ENCODE measurements at places on chromosomes 6 and 20. TPM values are rescaled to one million over a fixed set of nuclear protein-coding genes. Genes with fewer than 3 reads are reported as not detected.

Gene SLC17A1
- not detected for total RNA-seq

Gene FKBP1C
- total RNA-seq: 0.20 TPM

Gene ADGB
- total RNA-seq: 0.99 TPM

Gene BPIFB1
- total RNA-seq: 0.28 TPM

Gene CCDC170
- total RNA-seq: 3.2 TPM

Gene PREP
- total RNA-seq: 33.6 TPM

Gene UBE2C
- 31.7 TPM for total RNA-seq

Gene C6orf15
- not detected for total RNA-seq

Gene HEY2
- total RNA-seq: 16.0 TPM

Gene STMN3
- 142 TPM for total RNA-seq

Gene RAB44
- 0.06 TPM for total RNA-seq

Gene WFDC5
- not detected for total RNA-seq

Gene EEF1A1
- total RNA-seq: 11,648 TPM

Gene PPP1R16B
- total RNA-seq: 22.0 TPM

Gene CASS4
- 1.5 TPM for total RNA-seq

Gene SIRPD
- total RNA-seq: not detected

Gene TAGAP
- total RNA-seq: 3.3 TPM

Gene NKAIN4
- total RNA-seq: 38.7 TPM

Gene TTLL9
- 12.1 TPM for total RNA-seq

Gene GMPR
- total RNA-seq: 39.4 TPM

Gene SLC35A1
- 34.7 TPM for total RNA-seq

Gene DNAJC5
- total RNA-seq: 80.6 TPM

Gene SLC22A1
- total RNA-seq: 1.2 TPM

Gene DEFB132
- total RNA-seq: not detected

Gene GLP1R
- 0.61 TPM for total RNA-seq

Gene SIRPG
- not detected for total RNA-seq

Gene PRL
- total RNA-seq: 0.11 TPM

Gene ATP6V1G2
- 63.3 TPM for total RNA-seq

Gene DACT2
- 11.7 TPM for total RNA-seq

Gene UNC5CL
- total RNA-seq: 0.20 TPM

Gene PLN
- 3.3 TPM for total RNA-seq

Gene MEI4
- 1.6 TPM for total RNA-seq

Gene LINC00237
- total RNA-seq: 6.5 TPM

Gene SRC
- 25.0 TPM for total RNA-seq

Gene AVP
- total RNA-seq: not detected

Gene TCP11
- 0.30 TPM for total RNA-seq

Gene DEFB124
- total RNA-seq: not detected

Gene TFAP2C
- 0.50 TPM for total RNA-seq

Gene SYNDIG1
- total RNA-seq: 23.9 TPM

Gene FAM217A
- total RNA-seq: not detected

Gene MROH8
- total RNA-seq: 4.8 TPM

Gene CDH4
- total RNA-seq: 5.8 TPM

Gene FAM217B
- 11.9 TPM for total RNA-seq

Gene MDFI
- total RNA-seq: 155 TPM

Gene ESF1
- total RNA-seq: 19.4 TPM

Gene SLA2
- 0.39 TPM for total RNA-seq

Gene SRSF12
- total RNA-seq: 28.2 TPM

Gene SNAI1
- total RNA-seq: 0.40 TPM

Gene PDE10A
- total RNA-seq: 28.2 TPM

Gene TGM2
- total RNA-seq: 63.3 TPM

Gene LHFPL5
- total RNA-seq: 0.79 TPM

Gene OSTM1
- total RNA-seq: 52.0 TPM

Gene EDN3
- total RNA-seq: 6.5 TPM

Gene SLC26A8
- 4.4 TPM for total RNA-seq

Gene TLDC2
- 0.40 TPM for total RNA-seq

Data from spinal cord (tissue), 10 donors.